Stimulated activated naive CD8-positive, alpha-beta T cell treated with anti-CD3 and anti-CD28 coated beads, Interleukin-15, amount 100 ng/mL, for 72 hours (primary cell): ENCODE measurements at places on chromosomes 5 and 9.
A peak's percentile ranks its signal among the peaks of the same experiment; 100 is the strongest.

GRCh38 chr9:33840381-33840780, 23.4 kb downstream of the UBE2R2 start:
- no peak for DNase-seq

DNA sequence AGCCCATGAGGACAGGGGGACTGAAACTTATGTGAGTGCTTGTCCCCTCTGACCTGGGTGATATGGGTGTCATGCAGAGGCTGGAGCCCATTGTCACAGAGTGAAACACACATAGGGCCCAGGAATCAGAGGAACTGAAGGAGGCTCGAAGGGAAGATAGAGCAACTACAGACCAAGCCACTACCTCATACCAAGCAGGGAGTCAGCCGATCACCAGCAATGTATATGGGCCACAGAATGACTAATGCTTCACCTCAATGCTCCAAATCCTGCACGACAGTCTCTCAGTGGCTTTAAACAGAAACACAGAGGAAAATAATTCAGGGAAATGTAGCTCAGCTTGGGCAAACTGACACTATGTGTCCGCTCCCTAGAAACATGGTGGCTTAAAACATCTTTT, 8.9 kb upstream of the FBXW11 start:
- no peak for DNase-seq

DNA sequence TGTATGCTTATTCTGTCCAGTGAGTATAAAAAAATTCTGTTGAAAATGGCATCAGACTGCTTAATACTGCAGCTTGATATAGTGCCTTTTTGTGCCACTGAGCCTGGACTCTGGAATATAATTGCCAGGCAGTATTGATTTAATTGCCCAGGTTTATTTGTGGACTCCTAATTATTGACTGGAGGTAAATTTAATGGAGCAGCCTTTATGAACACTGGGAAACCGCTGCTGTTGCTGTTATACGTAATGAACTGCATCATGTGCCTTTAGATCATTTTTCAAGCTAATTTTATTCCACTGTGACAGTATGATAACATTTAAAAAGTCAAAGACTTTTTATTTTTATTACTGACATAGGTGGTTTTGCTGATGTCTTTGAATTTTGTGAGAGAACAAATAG, 90.2 kb upstream of the SH3GL2 start:
- no peak for DNase-seq

DNA sequence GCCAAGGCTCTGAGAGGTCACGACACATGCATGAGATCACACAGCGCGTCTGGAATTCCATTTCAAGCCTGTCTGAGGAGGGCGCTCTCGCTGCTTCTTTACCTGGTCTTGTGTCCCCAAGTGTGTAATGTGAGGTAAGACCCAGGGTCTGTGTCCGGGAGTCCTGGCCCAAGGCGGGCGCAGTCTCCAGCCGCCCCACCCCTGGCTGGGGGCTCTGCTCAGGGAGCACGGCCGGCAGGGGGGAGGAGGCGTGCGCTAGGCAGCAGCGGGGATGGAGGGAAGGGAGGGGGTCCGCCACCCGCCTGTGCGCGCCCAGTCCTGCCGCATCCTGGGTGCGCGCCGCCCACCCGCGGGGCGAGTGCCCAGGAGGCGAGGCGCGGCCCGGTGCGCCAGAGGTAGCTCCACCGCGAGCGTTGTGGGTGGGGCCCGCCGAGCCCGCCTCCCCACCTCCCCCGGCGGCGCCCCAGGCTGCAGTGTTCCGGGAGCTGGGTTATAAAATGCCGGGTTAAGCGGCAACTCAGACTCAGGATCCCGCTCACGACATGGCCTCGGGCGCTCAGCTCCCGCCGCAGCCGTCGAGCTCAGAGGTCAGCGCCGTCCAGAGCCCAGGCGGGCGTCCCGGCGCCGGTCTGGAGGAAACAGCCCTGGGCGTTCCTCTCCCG, at the start of gene CCNI2:
CCNI2 (plus strand) TSS at position 473 of the 662 bp plus-strand sequence; CDS start at position 543, 70 bp downstream.
- peak; percentile 70 for DNase-seq

DNA sequence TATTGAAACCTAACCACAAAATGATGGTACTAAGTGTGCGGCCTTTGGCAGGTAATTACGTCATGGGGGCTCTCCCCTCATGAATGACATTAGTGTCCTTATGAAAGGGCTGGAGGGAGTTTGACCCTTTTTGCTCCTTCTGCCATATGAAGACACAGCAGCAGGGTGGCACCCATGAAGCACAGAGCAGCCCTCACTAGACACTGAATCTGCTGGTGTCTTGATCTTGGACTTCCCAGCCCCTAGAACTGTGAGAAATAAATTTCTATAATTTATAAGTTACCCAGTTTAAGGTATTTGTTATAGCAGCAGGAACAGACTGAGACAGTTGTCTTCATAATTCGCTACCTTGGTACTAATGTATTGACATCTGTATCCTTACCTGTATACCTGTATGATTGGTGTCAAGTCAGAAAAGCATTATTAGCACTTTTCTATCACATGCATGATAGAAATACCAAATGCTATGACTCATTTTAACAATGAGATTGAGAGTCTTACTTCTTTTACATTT, 80.4 kb downstream of the GCNT4 start:
- DNase-seq, result no peak

- DNase-seq, result no peak
Measured at GRCh38 chr9:37379835-37380234, 42.7 kb upstream of the GRHPR start.

DNA sequence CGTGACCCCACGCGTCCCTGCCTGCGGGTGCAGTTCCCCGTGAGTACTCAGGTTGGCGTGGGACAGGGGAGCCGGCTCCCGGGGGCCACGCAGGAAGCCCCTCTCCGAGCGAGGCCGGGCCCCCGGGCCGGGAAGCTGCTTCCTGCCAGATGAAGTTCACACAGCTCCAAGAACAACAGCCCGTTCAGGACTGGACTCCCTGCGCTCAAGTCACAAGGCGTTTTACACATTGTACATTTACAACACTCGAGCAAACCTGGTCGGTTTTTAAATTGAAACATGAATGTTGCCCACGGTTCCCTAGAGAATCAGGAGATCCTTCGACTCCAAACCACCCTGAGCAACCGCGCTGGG, 22.4 kb downstream of the SLC9A3 start:
- no peak for DNase-seq

GRCh38 chr9:98249771-98250170, 5.7 kb downstream of the TBC1D2 start:
- no peak for DNase-seq

DNA sequence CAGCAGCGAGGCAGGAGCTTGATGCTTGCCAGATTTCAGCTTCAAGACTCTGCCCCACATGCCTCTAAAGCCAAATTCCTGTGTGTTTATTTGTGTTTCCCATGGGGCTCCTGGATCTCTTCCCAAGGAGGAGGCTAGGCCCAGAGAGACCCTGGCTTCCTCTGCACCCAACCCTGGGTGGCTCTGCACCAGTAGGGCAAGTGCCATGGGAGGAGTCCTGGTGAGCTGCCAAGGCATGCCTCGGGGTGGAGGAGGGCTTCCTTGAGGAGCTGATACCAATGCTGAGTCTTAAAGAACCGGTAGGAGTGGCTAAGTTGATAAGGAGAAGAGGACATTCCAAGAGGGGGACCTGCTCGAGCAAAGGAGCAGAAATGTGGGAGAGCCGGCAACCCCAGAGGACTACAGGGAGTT, 6.8 kb upstream of the TIFAB start:
- DNase-seq, result no peak

- no peak for DNase-seq
Measured at GRCh38 chr5:124701873-124702425, 44.5 kb downstream of the ZNF608 start.

- no peak for DNase-seq
Measured at GRCh38 chr9:19939734-19940278, 151.0 kb upstream of the SLC24A2 start.

DNA sequence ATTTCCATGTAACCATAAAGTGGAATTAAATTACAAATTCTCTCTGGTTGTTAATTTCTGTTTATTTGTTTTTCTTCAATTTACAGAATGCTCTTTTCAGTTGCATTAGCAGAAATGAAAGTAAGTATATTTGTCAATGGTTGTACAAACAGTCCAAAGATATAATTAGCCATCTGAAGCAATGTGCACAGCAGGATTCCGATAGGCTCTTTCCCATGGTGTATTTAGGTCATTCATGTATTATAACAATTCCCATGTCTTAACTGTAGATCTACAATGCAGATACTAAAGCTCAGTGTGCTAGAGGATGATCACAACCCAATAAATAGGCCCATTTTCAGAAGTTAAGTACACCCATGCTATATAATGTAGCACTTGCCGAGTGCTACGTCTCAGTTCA, 43.8 kb downstream of the RECK start:
- no peak for DNase-seq

DNA sequence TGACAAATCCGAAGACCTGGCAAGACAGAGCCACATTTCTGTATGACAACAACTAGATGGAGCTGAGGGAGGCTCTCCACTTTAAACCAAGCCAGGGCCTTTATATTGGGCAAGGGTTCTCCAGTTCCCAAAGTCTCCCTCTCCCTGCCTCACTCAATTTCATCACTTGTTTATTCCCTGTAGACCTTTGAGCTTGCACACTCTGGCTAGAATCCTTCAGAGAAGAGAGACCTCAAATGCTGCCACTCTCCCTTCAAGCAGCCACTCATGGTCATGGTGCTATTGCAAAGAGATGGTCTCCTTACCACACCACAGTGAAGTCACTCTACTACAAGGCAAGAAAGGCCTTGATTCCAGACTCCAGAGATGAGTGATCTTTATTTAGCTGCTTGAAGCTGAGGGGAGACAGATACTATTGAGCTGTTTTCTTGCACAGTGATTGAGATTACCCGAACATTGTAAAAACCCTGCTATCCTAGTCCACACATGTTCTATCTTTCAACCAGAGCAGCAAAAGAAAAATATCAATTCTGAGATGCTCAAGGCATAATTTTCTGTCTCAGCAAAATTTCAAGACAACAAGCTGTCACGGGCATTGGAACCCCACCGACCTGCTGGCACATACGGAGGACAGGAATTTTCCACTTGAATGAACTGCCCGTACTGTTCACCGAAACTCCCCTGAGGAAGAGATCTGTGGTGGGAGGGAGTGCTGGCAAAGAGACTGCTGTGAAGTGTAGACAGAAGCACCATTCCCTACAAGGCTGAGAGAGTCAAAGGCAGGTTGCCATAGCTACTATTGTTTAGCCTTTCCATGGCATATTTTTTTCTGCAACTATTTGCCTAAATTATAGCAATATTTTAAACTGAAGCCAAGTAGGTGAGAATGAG, 81.1 kb downstream of the CDO1 start:
- no peak for DNase-seq

GRCh38 chr5:72465066-72465465, 42.1 kb downstream of the ZNF366 start:
- DNase-seq, result no peak

DNA sequence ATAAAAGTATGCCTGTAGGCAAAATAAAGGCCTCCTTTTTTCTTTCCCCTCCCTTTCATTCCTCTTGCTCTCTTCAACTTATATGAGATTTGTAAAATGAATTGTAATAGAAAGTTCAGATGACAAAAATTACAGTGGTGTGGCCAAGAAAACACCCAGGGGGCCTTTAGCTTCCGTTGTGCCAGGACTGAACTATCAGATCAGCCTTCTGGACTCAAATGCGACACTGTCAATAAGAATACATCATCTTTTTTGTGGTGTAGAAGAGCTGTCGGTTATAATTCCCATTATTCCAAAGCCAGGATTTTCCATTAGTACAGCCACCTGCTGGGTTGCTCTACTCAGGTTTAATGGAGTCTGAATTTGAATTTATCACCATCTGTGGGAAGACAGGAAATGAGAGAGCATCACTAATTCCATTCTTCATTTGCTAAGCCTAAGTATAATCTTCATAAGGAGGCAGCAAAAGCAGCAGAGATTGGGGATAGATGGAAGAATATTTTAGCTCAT, 443.4 kb downstream of the ANXA1 start:
- DNase-seq, result no peak

DNA sequence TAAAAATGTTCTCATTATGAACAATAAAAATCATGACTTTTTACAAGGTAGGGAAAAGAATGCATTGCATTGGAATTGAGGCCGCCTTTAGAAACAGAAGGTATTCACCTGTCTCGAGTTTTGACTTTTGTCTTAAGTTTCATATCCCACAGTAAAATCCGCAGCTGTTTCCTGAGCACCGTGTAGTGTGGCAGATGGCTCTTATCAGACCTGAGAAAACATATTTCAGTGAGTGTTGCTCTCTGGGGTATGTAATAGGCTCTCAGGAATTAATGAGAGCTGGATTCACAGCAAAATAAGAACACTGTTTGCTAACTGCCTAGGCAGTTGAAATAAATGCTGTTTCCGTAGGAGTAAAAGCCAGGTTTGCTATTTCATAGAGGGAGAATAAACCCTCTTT, 221.4 kb downstream of the CFAP90 start:
- DNase-seq, result no peak

GRCh38 chr9:124593651-124594058, 86.5 kb upstream of the NR5A1 start:
- no peak for DNase-seq

- DNase-seq, result no peak
Measured at GRCh38 chr9:94960964-94961363, 234.5 kb downstream of the AOPEP start.

- no peak for DNase-seq
Measured at GRCh38 chr5:35963381-35963843, 25.0 kb upstream of the CAPSL start.

GRCh38 chr9:122176916-122177315, 17.2 kb downstream of the MORN5 start:
- no peak for DNase-seq

GRCh38 chr9:134420974-134421432, 94.7 kb downstream of the RXRA start:
- DNase-seq, result no peak

DNA sequence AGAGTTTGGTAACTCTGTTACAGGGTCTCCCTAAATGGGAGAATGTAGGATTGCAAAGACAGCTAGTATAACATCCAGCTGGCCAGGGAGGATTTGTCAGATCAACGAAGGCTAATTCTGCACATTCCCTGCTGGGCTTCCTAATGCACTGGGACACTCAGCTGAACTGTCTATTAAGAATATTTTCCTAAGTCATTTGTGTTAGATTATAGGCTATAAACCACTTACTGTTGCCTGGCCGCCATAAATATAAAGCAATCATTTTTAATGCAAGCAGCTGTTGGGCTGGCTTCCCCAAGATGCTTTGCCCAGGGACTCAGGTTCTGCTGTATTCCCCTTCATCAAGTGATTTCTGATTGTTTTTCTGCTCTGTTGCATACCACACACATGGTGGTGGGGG, 35.3 kb upstream of the SLIT3 start:
- no peak for DNase-seq

DNA sequence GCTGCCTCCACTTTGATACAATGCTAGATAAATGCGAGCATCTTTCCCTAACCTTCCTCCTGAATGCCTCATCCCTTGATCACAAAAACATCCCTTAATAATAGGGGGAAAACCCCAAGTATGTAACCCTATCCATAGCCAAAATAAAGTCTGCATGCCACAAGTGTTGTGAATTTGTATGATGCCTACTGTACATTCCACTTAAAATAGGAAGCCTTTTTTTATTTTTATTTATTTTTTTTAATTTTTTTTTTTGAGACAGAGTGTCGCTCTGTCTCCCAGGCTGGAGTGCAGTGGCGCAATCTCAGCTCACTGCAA, 207.0 kb downstream of the AOPEP start:
- DNase-seq, result no peak

- DNase-seq, result peak; percentile 17
Measured at GRCh38 chr5:32711681-32712480, 760 bp downstream of the NPR3 start.

- DNase-seq, result no peak
Measured at GRCh38 chr9:22617156-22617555, 170.5 kb downstream of the DMRTA1 start.
